B cell (primary cell): ENCODE measurements at places on chromosomes 2 and 18.

- no peak for DNase-seq
Measured at GRCh38 chr2:233705911-233706506, 6.7 kb upstream of the UGT1A5 start.

- no peak for DNase-seq
Measured at GRCh38 chr2:238875471-238876231, 27.8 kb downstream of the TWIST2 start.

DNA sequence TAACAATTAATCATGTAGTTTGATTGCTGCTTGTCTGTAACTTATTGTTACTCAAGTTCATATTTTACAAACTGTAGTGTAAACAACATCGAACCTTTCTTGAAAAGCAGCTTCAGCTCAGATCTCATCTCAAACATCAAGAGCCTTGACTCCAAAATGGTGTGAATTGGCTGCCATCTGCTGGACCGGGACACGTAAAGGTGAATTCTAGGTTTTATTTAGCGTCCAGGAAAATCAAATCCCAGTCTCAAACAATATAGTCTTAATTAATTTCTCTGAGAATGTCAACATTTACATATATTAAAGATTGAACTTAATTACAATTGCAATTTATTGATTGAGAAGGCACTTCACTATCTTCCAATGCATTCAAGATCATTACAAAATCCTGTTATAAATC lies 453.0 kb downstream of the GALR1 start:
- DNase-seq = peak; percentile 11

- no peak for DNase-seq
Measured at GRCh38 chr2:228738671-228739380, 532.3 kb downstream of the PID1 start.

- no peak for DNase-seq
Measured at GRCh38 chr2:98515250-98515991, 70.8 kb downstream of the INPP4A start.

- DNase-seq = no peak
Measured at GRCh38 chr2:170647741-170648436, 67.2 kb upstream of the SP5 start.

- DNase-seq = no peak
Measured at GRCh38 chr2:44290261-44290660, 15.0 kb downstream of the SLC3A1 start.

GRCh38 chr18:54684784-54685183 lies 93.7 kb downstream of the DYNAP start:
- no peak for DNase-seq

- DNase-seq = no peak
Measured at GRCh38 chr2:220455351-220455990, 828.0 kb downstream of the SLC4A3 start.

DNA sequence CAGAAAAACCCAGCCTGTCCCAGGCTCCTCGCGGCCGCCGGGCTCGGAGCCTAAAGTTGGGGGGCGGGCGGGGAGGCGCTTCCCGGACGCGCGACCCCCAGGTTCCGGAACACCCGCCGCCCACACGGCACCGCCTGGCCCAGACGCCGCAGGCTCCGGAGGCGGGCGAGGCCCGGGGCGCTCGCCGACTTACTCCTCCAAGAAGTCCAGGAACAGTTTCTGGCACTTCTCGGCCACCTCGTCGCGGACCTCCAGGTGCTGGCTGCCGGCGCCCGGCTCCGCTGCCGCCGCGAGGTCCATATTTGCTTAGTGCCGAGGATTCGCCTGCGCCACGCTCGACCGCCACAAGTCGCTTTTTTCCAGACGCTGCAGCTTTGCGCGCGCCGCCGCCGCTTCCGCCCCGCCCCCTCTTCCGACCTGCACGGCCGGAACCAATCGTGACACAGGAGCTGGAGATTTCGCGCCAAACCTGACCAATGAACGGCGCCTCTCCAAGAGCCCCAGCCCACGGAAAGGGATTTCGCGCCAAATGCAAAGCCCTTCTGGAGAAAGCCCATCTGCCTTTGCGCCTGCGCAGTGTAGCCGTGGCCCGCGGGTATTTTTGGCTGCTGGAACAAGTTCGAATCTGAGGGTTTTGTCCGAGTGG lies at the start of gene MCM6:
MCM6 (minus strand) TSS at position 378 of the 646 bp plus-strand sequence; CDS start at position 300, 78 bp downstream.
- DNase-seq = peak; percentile 96
